ENCODE measurements at places on chromosomes 2 and 18.

DNA sequence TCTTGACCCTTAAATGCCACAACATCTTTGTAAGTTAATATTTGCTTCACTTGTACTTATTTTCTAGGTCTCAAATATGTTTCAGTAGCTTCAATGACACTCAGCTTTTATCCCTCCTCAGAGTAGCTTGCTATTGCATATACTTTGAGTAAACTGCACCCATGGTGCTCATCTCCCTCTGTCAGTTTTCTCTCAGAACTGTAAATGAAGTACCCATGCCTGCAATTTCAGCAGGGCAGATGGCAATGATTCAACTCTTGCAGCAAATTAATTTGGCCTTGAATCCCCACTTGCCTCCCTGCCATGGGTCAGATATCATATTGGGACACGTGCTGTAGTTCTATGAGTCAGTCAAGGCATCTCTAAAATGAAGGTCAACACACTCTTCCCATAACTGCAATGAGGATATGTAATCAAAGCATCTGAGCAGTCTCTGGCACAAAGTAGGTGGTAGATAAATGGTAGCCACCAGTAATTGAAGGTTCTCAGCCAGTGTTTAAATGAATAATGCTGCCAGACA, 225.8 kb downstream of the PIEZO2 start:
- DNase-seq = no peak

- DNase-seq = no peak
These were observed 534.3 kb downstream of the ADCYAP1 start for GRCh38 chr18:1438967-1439366.

- no peak for DNase-seq
These were observed 6.2 kb upstream of the INPP4A start for GRCh38 chr2:98438190-98439133.

DNA sequence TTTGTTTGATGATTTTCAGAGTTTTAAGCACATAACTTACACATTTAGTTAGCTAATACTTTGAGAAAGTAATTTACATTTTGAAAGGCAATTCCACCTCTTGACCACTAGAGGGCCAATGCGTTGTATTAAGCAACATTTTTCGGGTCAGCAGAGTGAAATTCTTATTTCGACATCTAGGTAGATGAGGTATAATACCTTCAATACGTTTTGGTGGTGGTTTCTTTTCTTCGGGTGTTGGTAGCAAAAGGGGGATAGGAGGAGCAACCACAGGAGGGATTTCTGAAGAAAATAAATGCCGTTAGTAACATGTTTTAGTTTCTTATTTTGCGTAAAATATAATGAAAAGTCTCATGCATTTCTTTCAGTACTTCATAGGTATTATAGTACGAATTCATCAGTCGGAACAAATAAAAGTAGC, 106.3 kb downstream of the TTN start:
- DNase-seq = peak; percentile 74

- peak; percentile 89 for DNase-seq
These were observed 554 bp downstream of the ING5 start for GRCh38 chr2:241702155-241703031.

DNA sequence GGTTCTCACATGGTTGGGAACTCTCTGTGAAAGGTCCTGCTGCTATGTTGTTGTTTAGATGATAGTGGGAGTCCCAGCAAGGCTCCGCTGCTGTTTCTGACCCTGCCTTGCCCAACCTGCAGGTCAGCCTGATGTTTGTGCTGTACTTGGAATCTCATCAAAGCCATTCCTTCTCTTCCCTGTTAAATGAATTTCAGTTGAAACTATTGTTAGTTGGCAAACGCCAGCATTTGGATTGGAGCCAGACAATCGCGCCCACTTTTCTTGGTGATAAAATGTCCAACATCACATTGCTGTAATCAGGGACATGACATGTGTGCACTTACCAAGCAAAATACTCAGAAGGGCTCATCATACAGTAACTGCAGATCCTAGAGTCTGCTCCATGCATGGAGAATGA, 12.8 kb upstream of the TWSG1 start:
- DNase-seq = no peak

DNA sequence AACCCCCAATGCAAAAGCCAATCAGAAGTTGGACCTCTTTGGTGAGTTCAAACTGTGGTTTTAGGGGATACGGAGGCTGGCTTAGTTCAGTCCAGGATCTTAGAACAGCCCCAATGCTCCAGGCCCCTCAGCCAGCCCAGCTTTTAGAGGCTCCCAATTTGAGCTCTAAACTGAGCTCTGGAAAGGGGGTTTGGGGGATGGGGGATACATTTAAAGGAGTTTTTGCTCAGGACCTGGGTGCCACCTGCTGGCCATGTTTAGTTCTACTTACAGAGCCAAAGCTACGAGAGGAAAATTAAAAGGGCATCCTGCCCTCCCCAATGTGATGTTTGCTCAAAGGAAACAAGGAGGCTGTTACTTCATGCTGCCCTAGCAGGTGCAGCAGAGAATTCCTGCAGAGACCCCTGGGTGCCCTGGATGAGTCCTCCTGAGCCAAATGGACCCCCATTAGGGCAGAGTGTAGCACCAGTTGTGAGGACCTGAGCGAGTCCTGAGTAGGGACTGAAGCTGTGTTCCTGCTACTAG, 15.9 kb upstream of the TMEM214 start:
- peak; percentile 77 for DNase-seq

- DNase-seq = no peak
These were observed 1960.2 kb downstream of the SUCLG1 start for GRCh38 chr2:82498777-82499443.

DNA sequence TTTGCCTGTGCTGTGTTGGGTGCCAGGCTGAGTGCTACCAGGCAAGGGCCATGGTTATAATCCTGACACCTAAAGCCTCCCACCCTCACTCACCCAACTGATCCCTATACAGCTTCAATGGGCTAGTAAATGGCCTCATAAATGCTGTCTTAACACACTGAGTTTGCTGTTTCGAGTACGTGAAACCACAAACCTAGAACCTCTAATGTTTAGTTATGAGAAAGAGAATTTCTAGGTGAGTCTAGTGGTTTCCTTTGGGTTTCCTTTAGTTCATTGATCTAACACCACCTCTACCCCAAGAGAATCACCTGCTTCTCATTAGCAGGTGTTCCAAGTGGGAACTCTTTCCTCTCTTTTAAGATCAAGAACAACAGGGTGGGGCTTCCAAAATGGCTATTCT, 172.0 kb downstream of the MC4R start:
- DNase-seq = no peak

DNA sequence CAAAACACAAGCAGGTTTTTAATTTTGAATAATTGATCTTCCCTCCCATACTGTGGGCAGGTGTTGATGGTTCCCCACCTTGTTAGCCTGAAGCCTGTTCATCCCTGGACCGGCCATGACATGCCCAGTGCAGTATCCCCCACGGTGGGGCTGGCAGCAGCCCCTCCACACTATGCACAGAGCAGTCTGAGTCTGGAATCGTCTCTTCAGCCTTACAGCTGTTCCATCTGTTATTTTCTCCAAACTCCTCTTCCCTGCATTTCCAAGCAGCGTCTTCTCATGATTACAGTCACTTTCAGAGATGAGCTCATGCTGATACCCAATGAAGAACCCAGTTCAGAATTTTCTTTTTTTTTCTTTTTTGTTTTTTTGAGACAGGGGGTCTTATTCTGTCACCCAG, 68.2 kb downstream of the ADI1 start:
- DNase-seq = no peak

GRCh38 chr2:217468042-217468830, 534.6 kb downstream of the TNS1 start:
- DNase-seq = no peak

- DNase-seq = no peak
These were observed 79.7 kb downstream of the PSMG2 start for GRCh38 chr18:12782521-12782920.

DNA sequence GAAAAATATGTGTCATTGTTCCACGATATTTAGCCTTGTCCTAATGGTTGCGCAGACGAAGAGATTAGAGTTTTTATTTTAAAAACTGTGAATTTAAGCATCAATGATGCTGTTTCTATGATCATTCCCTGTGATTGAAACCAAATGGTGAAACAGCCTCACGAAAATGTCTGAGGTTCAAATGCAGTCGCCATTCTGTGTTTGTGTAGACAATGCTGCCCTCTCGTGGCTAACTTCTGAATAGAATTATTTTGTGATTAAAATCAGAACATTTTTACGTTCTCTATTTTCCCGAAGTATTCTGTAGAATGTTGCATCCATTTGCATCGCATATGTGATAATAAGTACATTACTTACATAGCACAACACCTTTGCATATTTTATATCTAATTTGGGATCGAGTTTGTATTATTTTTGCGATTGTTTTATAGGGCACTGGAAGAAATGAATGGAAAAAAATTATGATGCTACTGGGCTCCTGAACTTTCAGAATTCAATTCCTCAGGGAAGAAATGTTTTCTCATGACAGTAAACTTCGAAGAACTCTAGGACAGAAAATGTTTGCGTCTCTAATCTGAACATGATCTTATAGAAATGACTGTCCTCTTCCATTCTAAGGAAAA, 54.8 kb upstream of the CREB1 start:
- DNase-seq = peak; percentile 76

- DNase-seq = no peak
These were observed 155.4 kb downstream of the SLC4A3 start for GRCh38 chr2:219782737-219783348.

- DNase-seq = peak; percentile 55
These were observed 4.2 kb upstream of the PAX8 start for GRCh38 chr2:113282747-113283533.

GRCh38 chr2:63743170-63743981, 98.3 kb upstream of the UGP2 start:
- no peak for DNase-seq

DNA sequence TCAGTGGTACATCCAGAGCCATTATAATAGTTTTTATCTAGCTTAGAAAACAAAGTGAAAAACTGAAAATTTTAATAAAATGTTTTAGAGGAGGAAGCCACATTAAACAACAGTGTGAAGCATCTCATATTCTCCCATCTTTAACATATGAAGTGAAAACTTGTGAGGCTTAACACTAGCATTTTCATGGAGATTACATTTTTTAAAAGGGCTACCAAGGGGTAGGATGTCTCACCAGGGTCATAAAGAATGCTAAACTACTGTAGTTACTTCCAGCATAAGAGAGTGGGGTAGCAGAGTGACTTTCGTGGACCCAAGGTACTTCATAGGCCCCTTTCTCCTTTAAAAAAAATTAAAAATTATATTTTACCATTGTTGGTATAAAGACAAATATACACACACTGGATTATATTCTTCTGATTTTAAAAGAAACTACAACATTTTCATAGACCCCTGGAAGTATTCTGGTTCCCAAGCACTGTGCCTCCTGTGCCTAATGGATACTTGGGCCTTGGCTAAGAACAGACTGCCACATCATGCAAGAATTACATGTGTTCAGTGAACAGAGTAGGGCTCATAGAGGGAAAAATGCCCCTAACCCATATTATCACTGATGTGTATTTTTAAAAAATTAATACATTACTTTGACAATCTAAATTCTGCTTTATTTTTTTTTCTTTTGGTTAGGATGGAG, 148.4 kb downstream of the SLC39A10 start:
- DNase-seq = no peak

GRCh38 chr2:234917211-234917975, 34.4 kb upstream of the SH3BP4 start:
- DNase-seq = no peak

- DNase-seq = peak; percentile 24
These were observed 406.9 kb downstream of the LNPK start for GRCh38 chr2:175595139-175595538.

DNA sequence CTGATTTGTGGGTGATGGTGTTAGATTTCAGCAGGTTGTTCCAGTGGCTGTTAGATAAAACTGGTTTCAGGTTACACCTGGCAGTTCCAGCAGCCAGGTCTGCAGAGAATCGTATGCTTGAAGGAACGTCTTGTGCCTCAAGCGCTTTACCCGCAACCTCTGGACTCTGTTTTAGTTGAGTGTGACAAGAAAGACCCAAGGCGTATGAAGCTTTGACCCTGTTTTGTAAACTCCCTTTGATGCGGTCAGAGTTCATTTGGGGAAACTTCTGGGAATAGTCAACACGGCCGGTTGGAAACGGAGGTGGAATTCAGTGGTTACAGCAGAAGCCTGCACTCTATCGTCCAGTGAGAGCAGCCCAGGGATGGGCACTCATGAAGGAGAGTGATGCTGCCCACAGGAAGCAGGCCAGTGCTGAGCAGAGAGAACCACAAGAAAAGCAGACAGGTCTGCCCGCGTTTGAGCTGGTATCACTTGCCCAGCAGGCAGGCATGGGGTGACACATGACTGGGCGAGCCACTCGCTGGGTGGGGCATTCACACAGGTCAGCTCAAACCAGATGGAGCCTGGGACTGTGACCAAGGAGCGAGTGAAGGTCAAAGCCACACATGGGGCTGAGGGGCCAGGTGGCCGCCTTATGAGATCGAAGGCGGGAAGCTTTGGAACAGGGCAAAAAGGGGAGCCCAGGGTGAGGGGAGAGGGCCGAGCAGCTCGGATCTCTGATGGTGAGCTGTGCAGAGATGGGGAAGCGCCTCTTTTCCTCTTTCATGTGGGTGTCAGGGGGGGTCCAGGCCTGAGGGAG, 99.6 kb upstream of the MBOAT2 start:
- DNase-seq = no peak

DNA sequence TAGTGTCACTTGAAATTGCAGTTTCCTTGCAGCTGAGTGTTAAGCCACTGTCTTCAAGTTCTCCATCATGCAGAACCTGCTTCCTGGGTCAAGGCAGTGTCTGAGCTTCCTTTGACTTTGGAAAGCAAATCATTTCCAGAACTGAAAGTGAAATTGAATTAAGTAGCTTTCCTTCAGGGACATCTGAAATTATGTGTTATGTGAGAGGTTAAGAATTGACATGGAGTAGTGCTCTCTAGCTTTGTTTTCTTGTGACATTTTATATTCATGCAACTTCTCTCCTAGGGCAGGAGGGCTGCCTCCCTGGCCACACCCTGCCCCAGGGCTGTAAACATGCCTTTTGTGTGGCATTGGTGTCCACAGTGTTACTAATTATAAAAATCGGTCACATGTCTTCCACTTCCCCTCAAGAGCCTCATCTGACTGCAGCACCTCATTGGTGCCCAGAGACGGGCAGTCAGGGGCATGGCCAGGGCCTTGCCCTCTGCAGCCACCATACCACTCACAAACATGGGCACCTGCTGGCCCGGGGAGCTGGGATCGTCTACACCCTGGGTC, 14.4 kb downstream of the RAB12 start:
- DNase-seq = peak; percentile 42

DNA sequence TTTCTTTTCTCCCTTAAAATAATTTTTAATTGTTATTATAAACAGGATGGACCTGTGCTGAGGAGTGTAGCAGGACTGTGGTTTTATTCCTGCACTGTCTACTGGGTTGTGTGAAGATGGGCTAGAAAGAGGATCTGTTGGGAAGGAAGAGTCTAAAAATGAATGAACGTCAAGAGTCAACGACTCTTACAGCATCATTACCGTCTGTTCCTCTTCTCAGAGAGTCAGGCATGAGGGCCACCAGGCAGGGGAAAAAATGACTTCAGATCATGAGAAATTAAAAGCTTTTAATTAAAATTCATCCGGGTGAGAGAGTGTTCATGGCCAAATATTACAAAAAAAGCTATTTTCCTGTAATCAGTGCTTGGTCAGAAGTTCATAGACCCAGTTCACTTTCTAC, 32.6 kb downstream of the SRSF7 start:
- no peak for DNase-seq

- DNase-seq = peak; percentile 36
These were observed 778 bp downstream of the BBS5 start for GRCh38 chr2:169480079-169480465.

All from DMS53 (cell line).